ENCODE measurements at places on chromosomes 2 and 18. TPM values are rescaled to one million over a fixed set of nuclear protein-coding genes. Genes with fewer than 3 reads are reported as not detected.

RBMS1 gene
- 84.0 TPM for total RNA-seq

SPHKAP gene
- not detected for total RNA-seq

OTOS gene
- not detected for total RNA-seq

SPP2 gene
- not detected for total RNA-seq

SLC4A1AP gene
- total RNA-seq = 37.8 TPM

EDAR gene
- not detected for total RNA-seq
